NCI-H1105 (cell line): ENCODE measurements at places on chromosomes 3 and 15.

- DNase-seq: no peak
Measured at GRCh38 chr15:40088929-40089755, 19.5 kb downstream of the BMF start.

- DNase-seq: no peak
Measured at GRCh38 chr3:16828815-16829214, 55.9 kb upstream of the PLCL2 start.

GRCh38 chr3:140505876-140506275 is 172.0 kb upstream of the TRIM42 start:
- no peak for DNase-seq

- no peak for DNase-seq
Measured at GRCh38 chr3:11004563-11004962, 12.0 kb downstream of the SLC6A1 start.

DNA sequence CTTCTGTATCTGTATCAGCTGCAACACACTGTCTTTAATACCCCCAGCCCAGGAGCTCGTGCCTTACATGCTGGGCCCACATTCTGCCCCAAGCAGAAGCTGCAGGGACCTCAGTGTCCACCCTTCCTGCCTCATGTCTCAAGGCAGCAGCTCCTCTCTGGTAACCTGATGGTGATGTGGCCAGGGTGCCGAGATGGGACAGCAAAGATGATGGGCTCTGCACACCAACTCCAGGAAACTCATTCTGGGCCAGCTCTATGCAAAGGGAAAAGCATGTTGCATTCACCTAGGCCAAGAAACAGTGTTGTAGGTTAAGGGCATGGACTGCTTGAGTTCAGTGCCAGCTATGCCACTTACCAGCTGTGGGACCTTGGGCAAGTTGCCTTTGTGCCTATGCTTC is 79.5 kb upstream of the PRR23C start:
- DNase-seq: no peak

DNA sequence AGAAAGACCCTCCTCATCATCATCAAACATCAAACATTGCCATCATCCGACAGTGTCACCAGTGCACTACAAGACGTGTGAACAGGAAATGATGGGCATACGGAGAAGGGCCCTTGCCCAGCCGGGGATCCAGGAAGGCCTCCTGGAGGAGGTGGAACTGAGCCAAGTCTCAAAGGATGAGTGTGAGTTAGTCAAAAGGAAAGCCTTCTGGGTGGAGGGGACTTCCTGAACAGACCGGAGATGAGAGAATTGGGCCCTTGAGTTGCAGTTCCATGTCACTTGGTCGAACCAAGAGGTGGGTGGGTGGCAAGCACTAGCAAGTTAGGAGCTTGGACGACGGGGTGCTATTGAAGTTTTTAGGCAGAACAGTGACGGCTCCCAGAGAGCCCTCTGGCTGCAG is 8.5 kb downstream of the SEMA4B start:
- DNase-seq: no peak

GRCh38 chr15:23467110-23467600 is 20.1 kb upstream of the GOLGA6L2 start:
- no peak for DNase-seq

- DNase-seq: no peak
Measured at GRCh38 chr15:31343831-31344230, 17.2 kb downstream of the KLF13 start.
